ENCODE measurements at places on chromosomes 12 and 14.

- no peak for DNase-seq
These were observed 54.6 kb downstream of the ARF6 start for GRCh38 chr14:49947506-49947905.

DNA sequence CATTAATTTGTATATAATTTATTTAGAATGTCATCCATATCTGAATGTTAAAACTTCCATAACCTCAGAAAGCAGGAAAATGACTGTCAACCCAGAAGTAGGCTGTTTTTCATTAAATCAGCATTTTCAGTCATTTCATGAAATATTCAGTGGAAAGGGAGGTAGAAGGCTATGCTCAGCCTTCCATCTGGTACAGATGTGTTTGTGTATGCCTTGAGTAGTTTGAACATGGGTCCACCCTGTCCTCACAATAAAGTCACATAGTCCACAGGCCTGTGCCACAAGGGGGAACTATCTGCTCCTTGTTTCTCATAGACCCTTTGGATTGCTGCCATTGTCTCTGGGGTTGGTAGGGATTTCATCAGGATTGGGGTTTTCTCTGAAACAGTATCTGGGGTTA lies 9.1 kb downstream of the LACRT start:
- no peak for DNase-seq

- no peak for DNase-seq
These were observed 257.8 kb upstream of the GARIN6 start for GRCh38 chr12:99389751-99390150.

GRCh38 chr12:75329918-75330826 lies at the start of gene CAPS2:
TSS of gene CAPS2 (minus strand) at chr12:75330324. CDS start at chr12:75326498, 3,826 bp downstream.
- no peak for DNase-seq

DNA sequence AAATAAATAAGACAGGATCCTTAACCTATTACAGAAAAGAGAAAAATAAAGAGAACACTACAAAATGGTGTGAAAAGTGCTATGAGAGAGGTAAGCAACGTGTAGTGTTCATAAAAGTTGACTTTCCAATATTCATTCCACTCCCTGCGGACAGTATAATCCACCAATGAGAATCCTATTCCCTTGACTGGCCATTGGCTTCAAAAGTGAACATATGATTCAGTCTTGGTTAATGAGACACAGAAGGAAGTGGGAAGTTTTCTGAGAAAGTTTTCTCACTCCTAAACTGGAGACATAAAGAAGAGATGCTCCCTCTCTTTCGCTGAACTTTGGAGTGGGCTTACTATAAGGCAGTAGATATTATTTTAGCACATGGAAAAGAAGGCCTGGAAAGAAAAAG lies 153.1 kb downstream of the PAWR start:
- no peak for DNase-seq

GRCh38 chr12:67701121-67701520 lies 52.6 kb downstream of the DYRK2 start:
- DNase-seq, result no peak

DNA sequence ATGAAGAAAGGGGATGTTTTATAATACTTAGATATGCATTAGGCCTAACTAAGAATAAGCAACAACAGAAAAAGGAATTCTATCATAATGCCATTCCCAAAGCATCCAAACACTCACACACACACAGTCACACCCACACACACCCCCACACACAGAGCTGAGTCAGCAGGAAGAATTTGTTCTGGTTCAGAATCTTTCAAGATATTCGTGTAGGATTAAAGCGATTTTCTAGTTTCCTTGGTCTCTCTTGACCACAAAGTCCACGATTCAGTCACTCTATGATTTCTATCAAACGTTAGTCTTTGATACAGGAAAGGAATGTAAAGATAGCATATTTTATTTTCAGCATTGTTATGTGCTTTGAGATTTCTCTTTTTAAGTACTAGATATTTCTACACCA lies 382.6 kb upstream of the DCN start:
- no peak for DNase-seq

DNA sequence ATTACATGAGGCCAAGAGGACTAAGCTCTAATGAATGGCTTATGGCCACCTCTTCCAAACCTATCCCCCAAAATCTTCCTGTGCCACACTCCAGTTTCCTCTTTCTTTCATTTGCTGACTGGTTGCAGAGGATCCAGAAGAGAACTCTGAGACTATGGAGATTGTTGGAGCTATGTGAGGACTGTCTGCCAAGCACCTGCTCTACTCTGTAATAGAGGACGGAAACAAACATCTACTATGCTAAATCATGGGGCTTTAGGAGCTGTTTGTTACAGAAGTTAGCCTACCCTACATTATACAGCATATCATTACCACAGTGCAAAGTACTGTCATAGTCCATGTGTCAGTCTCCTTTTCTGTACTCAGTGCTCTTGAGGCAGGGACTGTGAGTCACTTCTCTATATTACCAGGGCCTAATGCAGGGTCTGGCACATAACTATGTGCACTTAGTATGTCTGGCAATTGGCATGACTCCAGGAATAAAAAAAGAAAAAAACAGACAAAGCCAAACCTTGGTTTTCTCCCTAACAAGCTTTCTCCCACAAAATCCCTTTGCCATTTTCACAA lies 95.1 kb downstream of the RPAP3 start:
- DNase-seq, result no peak

- DNase-seq, result no peak
These were observed 6.1 kb upstream of the TCL1B start for GRCh38 chr14:95679998-95680735.

DNA sequence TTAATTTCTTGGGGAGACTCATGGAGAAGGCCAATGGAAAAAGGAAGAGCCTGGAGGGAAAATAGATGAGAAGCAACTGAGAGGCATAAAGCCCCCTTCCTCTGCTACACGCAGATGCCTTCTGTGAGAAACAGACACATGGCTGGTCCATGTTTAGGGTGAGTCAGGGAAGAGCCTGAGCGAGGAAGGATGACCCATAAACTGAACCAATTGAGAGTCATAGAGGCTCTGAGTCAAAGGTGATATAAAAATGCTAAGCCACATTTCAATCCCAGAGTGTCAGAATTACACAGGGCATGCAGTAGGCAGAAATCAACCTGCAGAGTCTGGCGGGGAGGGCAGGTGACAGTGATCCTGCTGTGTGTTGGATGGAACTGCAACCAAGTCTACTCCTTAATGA lies 30.1 kb upstream of the NEDD1 start:
- no peak for DNase-seq

Measured in GF-D8 (cell line).